ENCODE measurements at places on chromosomes 12 and 14.
A peak's percentile ranks its signal among the peaks of the same experiment; 100 is the strongest.

GRCh38 chr14:33792720-33793368, 158.0 kb downstream of the EGLN3 start:
- peak; percentile 83 for DNase-seq

DNA sequence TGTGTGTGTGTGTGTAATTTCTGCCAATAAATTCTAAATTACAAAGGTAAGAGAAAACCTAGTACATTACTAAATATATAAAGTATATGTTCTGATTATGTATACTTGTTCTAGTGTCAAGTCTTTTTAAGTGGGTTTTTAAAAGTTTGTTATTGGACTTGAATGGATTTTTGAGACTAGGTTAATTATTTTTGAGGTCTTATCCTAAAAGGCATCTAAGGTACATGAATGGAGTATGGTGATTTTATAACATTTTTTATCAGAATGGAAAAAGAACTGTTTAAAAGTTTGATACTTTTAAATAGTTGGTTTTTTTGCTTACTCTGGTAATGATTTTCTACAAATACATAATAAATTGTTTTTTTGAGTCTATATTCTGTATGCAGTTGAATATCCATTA, 22.5 kb upstream of the TMPRSS12 start:
- DNase-seq: no peak

DNA sequence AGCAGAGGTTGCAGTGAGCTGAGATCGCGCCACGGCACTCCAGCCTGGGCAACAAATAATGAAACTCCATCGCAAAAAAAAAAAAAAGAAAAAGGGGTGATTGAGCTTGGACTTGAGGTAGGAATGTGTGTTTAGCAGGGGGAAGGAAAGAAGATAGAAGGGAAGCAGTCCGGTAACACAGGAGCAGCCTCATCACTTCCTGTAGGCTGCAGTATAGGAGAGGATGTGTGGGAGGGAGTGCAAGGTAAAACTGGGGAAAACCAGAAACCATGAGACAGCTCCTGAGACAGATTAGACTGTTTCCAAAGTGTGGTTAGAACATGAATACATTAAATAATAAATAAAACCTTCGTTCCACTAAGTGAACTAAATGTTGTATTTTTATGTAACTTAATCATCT, 49.2 kb downstream of the FGD4 start:
- DNase-seq: no peak

DNA sequence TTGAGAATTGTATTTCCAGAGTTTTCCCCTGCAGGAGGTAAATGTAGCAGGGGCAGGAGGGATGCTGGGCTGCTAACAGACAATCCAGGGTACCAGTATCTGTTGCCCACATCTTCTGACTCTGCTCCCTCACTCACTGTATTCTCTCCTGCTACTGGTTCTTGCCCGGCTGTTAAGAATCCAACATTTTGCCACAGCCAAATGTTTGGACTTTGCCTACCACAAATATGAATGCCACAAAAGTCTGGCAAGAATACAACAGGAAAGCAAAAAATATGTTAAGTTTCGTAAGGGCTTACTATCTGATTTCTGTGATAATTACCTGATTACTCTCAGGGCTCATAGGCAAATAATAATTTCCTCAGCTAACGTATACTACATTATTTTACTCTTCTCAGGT, 160.0 kb downstream of the BCAT1 start:
- no peak for DNase-seq
